ENCODE measurements at places on chromosomes 1 and 21. TPM values are rescaled to one million over a fixed set of nuclear protein-coding genes. Genes with fewer than 3 reads are reported as not detected.

Gene ALG14
- 1.3 TPM for polyA plus RNA-seq

Gene GJA8
- not detected for polyA plus RNA-seq

Gene AGT
- 0.49 TPM for polyA plus RNA-seq

Gene GLRX2
- polyA plus RNA-seq: 14.7 TPM

Gene ERVH48-1
- 0.01 TPM for polyA plus RNA-seq

Gene WDR3
- polyA plus RNA-seq: 2.4 TPM

Gene OR2M3
- polyA plus RNA-seq: not detected

Gene B3GALT5
- polyA plus RNA-seq: 0.47 TPM

Gene CAMK1G
- not detected for polyA plus RNA-seq

Gene PTPN22
- 1.5 TPM for polyA plus RNA-seq

Gene GNAT2
- not detected for polyA plus RNA-seq

Gene ZBTB8B
- polyA plus RNA-seq: not detected

Gene LRRC53
- not detected for polyA plus RNA-seq

Gene RNU1-3
- polyA plus RNA-seq: not detected

Gene FMO5
- 0.86 TPM for polyA plus RNA-seq

Data from esophagus (tissue), 2 donors.